HS-5 (cell line): ENCODE measurements at places on chromosomes 2 and 18.

GRCh38 chr2:21658269-21658668 lies 534.5 kb downstream of the TDRD15 start:
- no peak for DNase-seq

GRCh38 chr18:11976315-11977152 lies 4.8 kb upstream of the IMPA2 start:
- no peak for DNase-seq

- no peak for DNase-seq
These were observed 23.7 kb upstream of the SCYGR1 start for GRCh38 chr2:227411320-227411989.

DNA sequence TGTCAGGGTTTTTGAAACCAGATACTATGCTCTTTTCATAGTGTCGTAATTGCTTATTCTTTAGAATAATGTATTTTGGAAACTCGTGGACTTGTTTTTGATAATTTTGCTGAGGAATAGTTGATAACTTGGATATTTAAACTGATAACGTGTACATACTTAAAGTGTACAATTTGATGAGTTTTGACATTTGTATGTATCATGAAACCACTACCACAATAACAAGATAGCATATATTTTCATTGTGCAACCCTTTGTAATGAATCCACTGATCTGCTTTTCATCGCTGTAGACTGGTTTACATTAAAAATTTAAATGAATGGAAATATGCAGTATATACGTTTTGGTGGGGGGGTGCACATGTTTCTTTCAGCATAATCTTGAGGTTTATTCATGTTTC lies 45.8 kb downstream of the AGFG1 start:
- DNase-seq = no peak

DNA sequence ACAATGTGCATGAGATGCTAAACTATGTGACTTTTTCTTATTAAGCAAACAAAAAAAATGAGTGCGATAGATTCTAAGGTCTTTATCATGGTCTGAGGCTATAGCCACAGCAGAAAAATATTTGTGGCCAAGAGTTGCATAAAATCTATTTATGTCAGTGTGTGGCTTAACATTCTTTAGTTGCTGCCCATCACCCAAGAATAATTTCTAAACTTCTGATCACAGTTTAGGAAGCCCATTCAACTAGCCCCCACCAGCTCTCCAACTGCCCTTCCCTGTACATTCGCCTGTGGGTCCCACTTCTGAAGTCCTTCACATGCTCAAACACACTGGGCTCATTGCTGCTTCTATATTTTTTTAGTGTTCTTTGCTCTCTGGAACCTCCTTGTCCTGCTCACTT lies 107.1 kb downstream of the CTNNA2 start:
- DNase-seq = no peak

- DNase-seq = no peak
These were observed 510.6 kb downstream of the XIRP2 start for GRCh38 chr2:167398873-167399272.

DNA sequence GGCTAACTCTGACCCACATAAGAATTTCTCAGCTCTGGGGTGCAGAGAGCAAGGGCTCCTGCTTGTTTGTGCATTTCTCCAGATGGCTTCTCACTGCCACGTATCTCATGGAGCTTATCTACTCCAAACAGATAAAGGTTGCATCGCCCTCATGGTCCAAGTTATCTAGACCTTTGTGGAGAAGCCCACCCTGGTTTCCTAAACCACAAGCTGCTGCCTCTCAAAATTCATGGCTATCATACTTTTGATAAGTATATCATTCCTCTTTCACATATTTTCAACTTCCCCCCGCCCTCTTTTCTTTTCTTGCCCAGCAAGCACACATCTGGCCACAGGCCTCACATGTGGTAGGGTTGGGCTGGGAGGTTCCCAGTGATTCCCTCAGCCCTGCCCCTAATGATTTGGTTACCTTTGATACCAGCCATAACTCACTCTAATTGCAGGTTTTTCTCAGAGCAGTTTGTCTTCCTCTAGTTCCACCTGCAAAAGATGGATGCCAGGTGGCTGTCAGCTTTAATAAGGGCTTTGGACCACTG lies 146.0 kb downstream of the RHBDD1 start:
- no peak for DNase-seq

DNA sequence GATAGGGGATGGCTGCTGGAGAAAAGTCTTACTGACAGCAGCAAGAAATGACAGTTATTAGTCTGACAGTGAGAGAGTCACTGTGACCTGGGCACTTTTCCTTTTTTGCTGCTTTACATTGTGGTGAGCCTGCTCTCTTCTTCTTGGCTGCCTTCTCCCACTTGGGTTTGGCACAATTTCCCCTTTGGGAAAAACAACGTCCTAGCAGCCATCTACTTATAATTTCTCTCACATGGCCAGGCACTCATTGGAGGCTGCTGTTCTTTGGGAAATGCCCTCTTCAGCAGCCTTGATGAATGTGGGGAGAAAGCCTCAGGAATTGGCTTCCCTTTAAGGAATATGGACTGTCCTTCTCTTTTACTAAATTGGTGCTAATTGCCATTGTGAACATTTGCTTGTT lies 60.4 kb upstream of the SLC1A4 start:
- no peak for DNase-seq

DNA sequence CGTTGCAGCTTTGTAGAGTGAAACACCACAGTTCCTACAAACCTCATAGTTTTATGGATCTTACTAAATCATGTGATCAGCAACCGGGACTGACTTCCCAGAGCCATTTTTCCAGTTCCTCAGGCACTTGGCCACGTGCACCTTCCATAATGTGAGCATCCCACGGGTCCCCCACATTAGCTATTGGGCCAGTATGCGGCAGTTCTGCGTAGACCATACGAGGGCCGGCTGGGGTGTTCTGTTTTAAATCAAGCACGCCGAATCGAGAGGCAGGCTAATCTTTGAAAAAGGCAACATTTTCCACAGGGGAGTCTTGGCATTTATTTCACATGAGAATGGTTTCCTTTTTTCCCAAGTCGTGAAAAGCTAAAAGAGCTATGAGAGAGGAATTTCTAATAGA lies 135.6 kb upstream of the CCDC195 start:
- DNase-seq = no peak

- no peak for DNase-seq
These were observed 126.0 kb downstream of the MC4R start for GRCh38 chr18:60246606-60247005.

DNA sequence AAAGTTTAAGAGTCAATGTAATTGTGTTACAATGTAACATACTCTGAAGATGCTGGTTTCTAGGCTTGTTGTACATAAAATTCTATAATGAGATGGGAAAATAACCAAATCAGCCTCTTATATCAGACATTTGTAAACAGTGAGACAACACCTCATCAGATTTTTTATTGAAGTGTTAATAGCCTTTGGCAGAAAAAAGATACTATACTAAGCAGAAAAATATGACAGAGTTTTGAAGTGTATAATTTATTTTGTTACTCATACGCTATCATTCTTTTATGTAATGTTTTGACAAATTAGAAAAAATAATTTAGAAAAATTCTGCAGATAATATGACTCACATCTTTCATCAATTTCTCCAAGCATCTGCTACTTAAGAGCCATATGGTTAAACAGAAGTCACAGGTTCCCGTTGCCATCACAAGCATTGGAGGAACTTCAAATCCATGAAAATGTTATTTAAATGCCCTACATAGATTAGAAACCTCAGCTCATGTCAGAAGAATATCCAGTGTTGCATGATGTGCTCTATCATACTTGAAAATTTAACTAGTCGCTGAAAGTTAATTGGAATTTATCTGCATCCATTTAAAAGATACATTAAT lies 535.4 kb downstream of the LRP1B start:
- DNase-seq = no peak

- no peak for DNase-seq
These were observed 112.2 kb downstream of the GALNT3 start for GRCh38 chr2:165681841-165682240.
